ENCODE measurements at places on chromosomes 3 and 15. TPM values are rescaled to one million over a fixed set of nuclear protein-coding genes. Genes with fewer than 3 reads are reported as not detected.

DNA sequence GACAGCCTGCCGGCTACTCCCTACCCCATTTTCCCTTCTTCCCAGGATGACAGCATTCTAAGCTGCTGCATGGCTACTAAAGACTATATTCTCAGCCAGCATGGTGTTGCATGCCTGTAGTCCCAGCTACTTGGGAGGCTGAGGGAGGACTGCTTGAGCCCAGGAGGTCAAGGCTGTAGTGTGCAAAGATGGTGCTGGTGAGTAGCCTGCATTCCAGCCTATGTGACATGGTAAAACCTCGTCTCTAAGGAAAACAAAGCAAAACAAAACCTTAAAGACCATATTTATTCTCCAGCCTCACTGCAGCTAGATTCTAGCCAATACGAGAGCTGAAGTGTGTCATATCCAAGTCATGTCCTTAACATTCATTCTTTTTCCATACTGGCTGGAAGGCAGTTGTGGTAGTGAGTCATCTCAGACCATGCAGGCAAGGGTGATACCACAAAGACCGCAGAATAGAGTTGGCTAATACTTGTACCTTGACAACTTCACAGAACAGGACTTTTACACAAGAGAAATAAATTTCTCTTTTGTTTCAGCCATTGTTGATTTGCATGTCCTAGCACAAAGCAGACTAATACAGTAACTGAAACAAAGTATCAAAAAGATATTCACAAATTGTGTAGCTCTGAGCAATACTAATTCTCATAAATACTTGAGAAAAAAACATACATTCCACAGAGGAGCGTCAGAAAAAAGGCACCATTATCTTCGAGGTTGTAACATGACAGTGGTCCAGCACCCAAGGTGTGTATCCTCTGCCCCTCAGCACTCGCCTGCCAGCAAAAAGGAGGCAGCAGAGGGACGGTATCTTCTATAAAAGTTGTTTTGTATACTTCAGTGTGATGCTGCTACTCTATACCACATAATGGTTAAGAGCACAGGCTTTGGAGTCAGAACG, 14.8 kb downstream of the PBRM1 start:
- no peak for DNase-seq

DNA sequence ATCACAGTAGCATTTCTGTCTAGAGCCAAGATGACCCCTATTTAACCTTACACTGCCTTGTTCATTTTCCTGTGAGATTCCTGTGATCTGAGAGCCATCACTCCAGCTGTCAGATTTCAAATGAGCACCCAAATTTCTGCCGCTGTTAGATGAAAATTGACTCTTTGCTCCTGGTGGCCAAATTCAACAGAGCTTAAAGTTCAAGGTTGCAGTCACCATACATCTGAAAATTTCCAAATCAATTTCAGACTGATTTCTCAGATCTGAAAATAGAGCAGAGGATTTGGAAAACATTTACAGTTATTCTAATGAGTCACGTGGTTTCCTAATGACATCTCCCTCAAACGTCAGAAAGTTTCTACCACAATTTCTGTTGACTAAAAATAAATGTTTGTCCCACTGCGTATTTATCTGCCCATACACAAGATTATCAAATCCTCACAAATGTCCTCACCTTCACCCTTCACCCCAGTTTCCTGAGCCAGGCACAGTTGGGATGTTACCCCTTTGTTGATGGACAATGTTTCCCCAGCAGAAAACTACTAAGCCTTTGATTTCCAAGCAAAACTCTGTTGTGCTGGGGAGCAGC, 16.4 kb downstream of the HDC start:
- DNase-seq: no peak

- DNase-seq: no peak
Measured at GRCh38 chr3:157837336-157837735, 268.9 kb downstream of the SHOX2 start.

DNA sequence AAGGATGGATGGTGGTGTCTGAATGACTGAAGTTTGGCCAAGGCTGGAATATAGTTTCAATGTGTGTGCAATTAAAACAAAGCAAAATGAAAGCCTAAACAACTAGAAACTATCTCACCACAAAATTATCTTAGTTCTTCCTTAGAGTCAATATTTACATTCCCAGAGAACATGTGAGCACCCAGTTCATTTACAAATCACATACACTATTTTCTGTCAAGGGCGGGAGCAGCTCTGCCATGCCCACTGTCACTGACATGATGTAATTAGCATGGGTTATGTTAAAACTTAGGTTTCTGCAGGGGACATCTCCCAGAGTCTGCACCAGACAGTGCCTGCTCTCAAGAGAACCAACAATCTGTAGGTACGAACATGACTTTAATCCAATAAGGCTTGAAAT, 65.0 kb downstream of the PDZRN3 start:
- DNase-seq: no peak

GRCh38 chr15:51067510-51067909, 27.2 kb downstream of the TNFAIP8L3 start:
- no peak for DNase-seq

The TBL1XR1 gene
- total RNA-seq: 142 TPM

The NME9 gene
- not detected for total RNA-seq

The LRIG1 gene
- total RNA-seq: 25.2 TPM

The CAND2 gene
- total RNA-seq: 1.7 TPM

The WNT5A gene
- total RNA-seq: 1.7 TPM

The CD200R1L gene
- total RNA-seq: not detected
